Activated CD4-positive, alpha-beta memory T cell treated with anti-CD3 and anti-CD28 coated beads, Interleukin-2, amount 10 ng/mL, durations not matched to agents 7 days and 5 days (primary cell): ENCODE measurements at places on chromosomes 5 and 9. TPM values are rescaled to one million over a fixed set of nuclear protein-coding genes. Genes with fewer than 3 reads are reported as not detected.

The ASS1 gene
- 8.6 TPM for total RNA-seq

DNA sequence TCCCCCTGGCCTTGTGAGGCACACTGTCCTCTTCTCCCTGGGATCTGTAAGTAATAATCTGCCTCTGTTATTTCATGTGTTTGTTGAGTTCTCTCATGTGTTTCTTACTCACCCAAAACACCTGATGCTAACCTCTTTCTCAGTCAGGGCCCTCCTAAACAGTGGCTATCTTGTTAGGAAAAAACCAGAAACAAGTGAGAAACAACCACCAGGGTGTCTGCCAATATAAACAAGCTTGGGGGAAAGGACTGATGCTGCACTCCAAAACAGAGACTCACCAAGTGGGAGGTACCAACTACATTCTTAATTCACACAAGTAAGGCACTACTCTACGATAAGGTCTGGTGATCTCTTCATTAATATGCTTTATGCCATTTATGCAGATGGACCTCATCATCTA is 564.4 kb downstream of the SEMA5A start:
- no peak for DNase-seq

The SPAG8 gene
- total RNA-seq: 2.0 TPM

DNA sequence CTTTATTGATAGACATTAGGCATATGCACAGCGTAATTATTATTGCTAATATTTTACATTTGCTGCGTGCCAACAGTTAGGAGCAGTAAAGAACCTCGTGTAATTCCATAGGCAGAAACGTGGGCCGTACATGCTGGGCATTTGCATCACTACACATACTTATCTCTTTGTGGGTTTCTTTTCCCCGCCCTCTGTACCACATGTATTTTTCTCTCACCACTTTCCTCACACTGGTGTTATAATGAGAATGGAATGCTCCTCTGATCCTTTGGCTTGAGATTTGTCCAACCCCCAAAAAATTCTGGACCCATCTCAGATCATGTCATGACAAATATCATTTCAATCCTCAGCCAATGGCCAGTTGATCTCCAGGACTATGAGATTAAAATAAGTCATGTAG is 1952.6 kb upstream of the WWC1 start:
- no peak for DNase-seq

GRCh38 chr9:133169102-133169501 is 5.4 kb upstream of the GBGT1 start:
- DNase-seq: no peak

The ANGPTL2 gene
- 0.08 TPM for total RNA-seq

DNA sequence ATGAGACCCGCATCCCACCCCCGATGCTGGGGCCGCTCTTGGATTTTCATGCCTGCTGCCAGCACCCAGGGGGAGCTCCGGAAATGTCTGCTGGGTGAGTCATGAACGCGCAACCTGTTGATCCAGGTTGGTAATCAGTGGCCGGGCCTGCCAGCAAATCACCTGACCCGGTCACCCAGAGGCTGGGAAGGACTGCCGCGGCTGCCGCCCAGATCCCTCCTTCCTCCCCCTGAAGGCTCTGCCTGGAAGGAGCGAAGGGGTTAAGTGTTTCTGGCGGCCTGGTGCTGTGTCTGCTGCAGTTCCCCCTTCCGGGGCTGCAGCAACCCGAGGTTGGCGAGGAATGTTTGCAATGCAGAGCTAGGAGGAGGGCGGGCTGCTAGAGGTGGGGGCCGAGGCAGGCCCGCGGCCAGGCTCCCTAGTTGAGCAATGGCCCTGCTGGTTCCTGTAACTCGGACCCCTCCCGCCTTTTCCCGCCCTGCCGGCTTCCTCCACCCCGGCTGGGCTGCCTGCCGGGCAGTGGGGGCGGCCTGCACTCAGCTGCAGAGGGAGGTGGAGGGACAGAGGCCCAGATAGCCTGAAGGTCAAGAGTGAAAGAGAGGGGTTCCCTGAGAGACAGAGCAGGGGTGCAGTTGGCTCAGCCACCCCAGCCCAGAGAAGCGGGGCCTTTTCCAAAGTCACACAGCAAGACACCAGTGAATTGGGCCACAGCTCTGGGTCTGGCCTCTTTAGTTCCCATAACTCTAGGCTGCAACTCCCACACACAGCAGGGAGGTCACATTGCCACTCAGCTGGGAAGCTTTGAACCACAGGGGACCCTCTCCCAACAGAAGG is 156.3 kb upstream of the IER5L start:
- no peak for DNase-seq

DNA sequence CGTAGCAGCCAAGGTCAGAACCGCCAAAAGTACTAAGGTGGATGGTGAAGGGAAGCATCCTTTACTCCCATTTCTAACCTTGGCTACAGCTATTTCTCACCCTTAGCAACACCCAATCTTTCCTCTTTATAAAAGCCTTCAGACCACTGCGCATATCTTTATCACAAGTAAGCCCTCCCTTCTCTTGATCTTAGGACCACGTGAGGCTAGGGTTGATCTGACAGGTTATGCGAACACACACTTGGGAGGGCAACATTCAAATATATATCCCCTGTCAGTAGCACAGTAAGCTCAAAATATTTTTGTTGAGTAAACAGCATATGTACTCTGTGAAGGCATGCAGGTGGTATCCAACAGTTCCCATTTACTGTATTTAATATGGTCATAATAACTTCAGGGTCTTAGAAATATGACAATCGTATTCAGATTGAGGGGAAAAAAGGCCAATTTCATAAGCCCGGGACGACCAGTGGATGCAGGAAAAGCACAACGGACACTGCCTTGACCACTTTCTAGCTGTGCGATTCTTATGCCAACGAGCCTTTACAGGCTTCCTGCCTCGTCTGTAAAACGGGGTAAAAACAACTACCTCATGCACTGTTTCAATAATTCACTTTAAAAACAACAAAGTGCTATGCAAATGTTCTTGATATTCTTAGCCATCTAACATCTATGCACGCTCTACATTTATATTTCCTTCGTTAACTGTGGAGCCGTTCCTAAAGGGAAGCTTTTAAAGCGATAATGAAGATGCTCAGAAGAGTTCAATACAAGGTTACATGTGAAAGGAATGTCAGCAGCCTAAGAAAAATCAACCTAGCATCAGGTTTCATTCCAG is 1.3 kb downstream of the ARSB start:
- DNase-seq: no peak

- no peak for DNase-seq
These were observed 247.2 kb upstream of the EFNA5 start for GRCh38 chr5:107917983-107918382.

DNA sequence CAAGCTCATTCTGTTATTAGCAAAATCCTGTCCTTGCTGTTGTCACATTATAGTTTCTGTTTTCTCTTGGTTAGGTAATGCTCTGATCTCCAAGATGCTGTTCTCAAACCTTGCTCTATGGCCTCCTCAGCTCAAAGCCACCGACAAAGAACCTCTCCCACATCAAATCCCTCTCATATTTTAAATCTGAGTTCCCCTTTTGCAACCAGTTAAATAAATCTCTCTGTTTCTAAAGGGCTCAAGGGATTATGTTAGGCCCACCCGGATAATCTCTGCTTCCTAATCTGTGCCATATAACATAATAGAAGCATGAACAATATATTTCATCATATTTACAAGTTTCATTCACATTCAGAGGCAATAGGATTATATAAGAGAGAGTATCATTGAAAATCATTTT is 286.0 kb downstream of the CYLC2 start:
- no peak for DNase-seq

- no peak for DNase-seq
These were observed 205.2 kb upstream of the ZNF608 start for GRCh38 chr5:124951661-124952060.

DNA sequence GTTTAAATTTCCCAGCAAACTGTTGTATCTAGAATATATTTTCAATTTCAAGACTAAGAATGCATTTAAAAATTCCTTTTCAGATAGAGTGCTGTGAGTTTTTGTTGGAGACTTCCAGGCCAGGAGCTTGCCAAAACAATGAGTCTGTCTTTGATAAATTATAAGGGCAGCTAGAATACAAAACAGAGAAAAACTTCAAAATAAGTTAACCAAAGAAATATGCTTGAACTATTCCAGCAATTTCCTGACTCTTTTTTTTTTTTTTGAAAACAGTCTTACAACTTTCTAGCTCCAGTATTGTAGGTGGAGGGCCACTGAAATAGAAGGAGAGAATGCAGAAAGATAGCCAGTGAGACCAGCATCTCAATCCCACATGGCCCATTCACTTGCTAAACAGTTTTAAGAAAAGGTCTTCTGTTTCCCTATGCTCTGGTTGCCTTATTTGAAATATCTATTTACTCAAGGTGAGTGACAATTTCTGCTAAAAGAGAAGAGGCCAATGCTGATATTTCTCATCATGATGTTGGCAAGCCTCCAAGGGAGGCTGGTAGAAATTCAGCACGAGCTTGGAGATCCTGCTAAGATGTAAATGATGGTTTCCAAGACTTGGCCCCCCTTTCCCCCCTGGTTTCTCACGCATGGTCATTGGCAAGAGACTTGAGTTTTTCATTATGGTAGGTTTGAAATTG is 103.2 kb downstream of the USP20 start:
- DNase-seq: no peak

DNA sequence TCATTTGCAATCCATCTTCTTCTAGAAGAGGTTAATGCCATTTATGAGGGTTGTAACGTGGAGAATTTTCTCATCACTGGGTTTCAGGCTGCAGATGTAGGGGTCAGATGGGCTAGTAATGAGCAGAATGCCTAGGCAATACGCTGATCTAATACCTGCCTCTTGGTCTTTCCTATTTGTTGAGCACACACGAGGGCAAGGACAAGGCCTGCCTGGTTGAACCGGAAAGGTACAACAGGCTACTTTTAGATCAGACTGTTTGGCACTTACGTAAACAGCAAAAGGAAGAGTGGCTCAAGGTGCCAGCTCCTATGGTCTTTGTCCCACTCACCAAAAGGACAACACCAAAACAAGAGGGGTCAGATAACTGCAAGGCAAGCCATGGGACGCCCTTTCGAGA is 24.0 kb upstream of the GNE start:
- no peak for DNase-seq

DNA sequence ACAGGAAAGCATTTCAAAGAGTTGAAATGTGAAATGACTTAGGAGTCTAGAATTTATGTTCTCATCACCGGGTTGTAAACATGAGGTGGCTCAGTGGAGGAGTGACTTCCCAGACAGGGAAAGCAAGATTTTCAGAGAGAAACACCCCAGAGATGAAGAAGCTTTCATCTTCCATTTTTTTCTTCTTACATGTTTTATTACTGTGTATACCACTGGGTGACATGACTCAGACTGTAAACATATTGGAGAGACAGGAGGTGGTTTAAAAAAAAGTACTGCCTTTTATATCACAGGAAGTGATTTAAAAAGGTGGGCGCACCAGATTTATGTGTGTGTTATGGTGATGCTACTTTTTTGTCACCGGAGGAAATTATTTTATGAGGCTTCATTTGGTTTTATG is 209.1 kb upstream of the TUT7 start:
- DNase-seq: no peak

DNA sequence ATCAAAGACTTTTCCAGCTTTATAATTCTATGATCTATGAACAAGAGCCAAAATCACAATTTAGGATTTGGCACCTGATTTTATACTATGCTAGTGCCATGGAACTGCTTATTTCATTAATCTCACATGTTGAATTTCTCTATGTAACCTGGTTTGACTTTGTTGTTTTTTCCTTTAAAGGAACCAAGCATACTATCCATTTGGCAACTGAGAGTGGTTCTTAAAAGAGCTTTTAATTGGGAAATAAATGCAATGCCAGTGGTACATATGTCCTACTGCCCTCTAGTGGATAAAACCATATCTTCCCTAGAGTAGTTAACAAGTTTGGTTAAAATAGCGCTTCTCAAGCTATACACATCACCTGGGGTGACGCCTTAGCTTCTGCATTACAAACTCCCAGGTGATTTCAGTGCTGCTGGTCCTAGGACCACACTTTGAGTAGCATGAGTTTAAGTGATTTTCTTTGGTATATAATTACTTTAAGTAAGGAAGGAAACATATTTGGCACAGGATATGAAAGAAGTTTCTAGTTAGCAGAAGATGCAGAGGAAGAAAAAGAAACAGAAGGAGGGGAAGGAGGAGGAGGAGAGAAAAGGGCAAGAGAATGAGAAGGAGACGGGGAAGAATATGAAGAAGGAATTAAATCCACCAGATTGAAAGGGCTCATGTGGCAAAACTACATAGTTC is 56.8 kb downstream of the FGF10 start:
- DNase-seq: no peak

The CYSRT1 gene
- total RNA-seq: 0.93 TPM

DNA sequence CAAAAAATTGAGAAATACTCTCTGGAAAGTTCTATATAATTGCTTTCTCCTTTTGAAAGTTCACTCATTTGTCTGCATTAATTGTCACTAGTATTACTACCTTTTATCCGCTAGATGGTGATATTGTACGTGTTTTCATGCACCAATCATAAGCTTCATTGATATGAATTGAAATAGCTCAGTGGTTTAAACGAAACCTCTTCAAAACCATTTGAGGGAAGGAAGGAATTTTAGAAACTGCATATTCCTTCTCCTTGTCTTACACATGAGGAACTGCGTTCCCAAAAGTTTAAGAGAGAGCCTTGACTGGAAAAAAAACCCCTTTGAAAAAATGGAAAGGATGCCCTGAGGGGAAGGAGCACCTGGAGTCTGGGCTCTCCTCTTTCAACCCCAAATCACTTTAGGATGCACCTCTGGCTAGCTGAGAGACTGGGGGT is 98.6 kb downstream of the YTHDC2 start:
- DNase-seq: no peak

DNA sequence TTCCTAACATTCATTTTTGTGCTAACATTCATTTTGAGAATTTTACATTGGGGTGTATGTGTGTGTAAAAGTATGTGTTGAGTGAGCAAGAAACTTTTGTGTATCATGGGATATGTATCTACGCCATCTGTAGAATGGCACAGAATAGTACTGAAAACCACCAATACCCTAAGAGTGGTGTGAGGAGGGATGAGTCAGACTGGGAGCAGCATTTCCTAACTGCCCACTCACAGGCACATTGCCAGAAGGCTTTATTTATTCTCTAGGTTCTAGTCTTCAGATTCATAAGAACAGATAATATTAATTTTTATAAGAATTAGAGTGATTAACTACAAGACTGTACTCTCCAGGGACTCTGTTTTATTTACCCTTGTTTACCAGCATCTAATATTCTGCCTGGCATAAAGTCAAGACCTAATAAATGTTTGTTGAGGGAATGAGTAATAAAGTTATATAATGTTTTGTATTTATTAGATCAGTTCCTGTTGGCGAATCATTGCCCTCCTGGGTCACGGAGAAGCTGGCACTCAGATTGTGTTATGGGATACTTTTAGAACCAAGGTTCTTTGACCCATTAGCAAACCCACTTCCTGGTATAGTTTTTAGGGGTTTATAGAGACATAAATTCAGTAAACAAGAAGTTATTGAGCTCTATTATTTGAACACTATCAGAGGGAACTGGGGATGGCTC is 159.1 kb upstream of the PPP2R2B start:
- no peak for DNase-seq

DNA sequence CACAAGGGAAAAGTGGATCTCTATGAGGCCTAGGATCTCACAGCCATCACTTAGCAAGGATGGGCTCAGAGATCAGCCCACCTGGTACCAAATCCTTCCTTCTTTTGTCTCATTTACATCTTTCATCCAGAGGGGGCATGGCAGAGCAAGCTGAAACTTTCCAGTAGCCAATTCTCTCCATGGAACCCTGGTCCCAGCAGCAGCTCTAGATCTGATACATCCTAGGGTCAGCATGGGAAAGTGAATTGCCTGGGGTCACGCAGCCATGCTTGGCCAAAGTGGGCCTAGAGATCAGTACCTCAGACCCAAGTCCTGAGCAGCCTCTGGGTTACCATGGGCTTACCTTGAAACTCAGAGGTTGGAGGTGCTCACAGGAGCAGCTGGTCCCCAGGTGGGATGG is 170.5 kb downstream of the GABBR2 start:
- no peak for DNase-seq
